ENCODE measurements at places on chromosomes 1 and 21.

DNA sequence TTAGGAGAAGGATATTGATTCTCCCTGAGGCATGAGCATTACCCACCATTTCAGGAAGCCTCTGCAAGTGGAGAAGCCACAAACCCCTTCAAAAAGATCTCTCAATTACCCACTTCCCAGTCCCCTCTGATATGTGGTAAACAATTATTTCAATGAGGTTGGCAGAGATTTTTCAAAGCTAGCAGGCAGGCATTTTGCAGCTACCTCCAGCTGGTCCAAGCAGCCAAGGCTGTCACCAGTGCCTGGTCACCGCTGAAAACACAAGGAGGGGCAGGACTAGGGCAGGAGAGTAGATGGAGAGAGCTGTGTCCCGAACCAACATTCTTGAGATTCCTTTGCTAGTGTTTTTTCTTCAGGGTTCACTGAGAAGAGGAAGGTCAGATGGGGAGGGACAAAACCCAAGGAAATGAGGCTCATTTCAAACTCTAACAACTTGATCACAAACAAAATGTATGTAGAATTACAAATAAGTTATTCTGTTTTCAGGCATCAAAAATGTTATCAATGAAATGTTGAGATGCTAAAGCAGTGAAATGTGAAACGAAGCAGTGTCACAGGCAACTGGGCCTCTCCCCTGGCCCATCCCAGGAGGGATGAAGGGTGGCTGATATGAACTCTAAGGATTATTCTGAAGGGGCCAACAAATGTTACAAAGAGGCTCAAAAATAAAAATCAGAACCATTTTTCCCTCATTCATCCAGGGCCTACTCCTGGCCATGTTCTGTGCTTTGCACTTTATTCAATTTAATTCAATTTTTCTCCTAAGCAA lies 22.3 kb downstream of the APP start:
- DNase-seq, result no peak

DNA sequence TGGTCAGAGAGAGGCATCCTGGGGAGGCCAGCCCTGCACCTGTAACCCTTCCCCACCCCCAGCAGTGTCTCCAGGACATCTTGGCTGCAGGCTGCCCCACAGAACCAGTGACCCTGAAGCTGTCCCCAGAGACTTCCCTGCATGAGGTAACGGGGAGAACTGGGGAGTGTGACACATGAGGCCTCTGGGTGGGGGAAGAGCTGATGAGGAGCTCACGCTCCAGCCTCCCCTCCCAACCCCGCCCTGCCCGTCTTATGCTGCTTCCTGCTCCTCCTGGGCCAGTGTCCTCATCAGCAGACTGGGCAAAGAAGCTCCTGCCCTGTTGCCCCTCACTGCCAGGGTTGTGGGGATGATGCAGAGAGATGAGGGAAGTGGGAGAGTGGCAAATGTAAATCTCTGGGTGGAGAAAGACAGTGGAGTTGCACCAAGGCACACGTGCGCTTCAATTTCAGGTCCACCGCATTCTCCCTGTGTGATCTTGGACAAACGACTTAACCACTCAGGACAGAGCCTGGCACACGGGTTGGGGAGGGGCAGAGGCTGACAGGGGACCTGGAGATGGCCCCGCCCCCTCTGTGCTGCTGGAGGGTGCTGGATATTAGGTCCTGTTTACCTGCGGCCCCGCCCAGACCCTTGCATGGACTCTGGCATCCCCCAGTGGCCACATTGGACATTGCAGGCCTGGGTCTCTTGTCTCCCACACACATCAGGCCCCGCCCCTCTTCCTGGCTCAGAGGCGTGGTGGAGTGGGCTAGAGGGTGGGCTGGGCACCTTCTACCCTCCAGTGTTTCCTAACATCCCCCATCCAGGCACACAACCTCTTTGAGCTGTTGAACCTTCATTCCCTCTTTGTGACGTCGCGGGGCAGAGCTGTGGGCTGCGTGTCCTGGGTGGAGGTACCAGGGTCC lies 12.3 kb downstream of the CLCNKB start:
- DNase-seq, result peak; percentile 87

DNA sequence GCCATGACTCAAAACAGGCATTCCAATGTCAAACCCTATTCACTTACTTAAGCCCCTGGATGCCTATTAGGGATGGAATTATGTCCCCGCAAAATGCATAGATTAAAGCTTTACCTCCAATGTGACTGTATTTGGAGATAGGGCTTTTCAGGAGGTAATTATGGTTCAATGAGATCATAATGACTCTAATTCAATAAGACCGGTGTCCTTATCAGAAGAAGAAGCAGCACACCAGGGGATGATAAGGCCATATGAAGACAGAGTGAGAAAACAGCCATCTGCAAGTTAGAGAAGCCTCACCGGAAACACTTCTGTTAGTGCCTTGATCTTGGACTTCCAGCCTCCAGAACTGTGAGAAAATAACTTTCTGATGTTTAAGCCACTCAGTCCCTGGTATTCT lies 1131.8 kb upstream of the TMPRSS15 start:
- DNase-seq, result no peak

GRCh38 chr1:19429611-19430010 lies 55.7 kb downstream of the CAPZB start:
- DNase-seq, result no peak

GRCh38 chr1:243447347-243447746 lies 191.5 kb downstream of the SDCCAG8 start:
- no peak for DNase-seq

GRCh38 chr1:155305881-155306391 lies 2.7 kb upstream of the FDPS start:
- DNase-seq, result no peak

DNA sequence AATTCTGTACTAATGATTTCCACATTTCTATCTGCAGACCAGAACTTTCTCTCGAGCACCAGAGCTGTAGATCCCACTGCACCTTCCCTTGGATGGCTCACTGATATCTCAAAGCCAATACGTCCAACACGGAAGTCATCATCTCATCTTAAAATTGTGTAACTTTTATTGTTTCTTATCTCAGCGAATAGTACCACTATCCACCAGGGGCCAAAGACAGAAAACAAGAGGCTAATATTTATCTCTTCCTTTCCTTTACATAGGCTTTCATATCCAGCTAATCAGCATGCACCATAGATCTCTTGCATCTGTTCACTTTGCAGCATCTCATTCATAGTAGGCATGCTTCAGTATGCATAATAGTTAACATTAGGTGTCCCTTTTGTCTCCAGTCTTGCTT lies 303.6 kb downstream of the PTPRC start:
- DNase-seq, result no peak

GRCh38 chr1:238465449-238465848 lies 574.7 kb upstream of the ZP4 start:
- no peak for DNase-seq

DNA sequence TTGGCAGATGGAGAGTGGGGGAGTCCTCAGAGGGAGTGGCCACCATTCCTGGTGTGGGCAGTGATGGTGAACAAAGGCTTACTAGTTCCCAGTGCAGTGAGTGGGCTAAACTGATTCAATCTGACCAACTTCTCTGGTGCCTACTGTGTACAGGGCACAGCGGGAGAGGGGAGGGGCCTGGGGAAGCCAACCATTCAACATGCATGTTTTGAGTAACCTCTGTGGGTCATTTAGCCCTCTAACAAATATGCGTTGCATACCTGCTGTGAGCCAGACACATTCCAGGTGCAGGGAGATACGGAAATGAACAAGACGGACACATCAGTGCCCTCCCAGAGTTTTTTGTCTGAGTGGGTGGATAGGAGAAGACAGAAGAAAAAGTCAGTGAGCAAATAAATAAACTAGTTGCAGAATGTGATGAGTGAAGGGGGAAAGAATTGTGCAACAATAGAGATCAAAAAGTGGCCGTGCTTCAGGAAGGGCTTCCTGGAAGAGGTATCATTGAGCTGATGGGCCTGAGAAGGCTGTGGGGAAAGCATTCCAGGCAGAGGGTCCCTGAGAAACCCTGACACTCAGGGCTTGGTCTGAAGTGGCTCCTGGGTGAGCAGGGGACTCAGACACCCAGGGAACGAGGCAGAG lies 78.8 kb downstream of the EPHB2 start:
- DNase-seq, result no peak

DNA sequence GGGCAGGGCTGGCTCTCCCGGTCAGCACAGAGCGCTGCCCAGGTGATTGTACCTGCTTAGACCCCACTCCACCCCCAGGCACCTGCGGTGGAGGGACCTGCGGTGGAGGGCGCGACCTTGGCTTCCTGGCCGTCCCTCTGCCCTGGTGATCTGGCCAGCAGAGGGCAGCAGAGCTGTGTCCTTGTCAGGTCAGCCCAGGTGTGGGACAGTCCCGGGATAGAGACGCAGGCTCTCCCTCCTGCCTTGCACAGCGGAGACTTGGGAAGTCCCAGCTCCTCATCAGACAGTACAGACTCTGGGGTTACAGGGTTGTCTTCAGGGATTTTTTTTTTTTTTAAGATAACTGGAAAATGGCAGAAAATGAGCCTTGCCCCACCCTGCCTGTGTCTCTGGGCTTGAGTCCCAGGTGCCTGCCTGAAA lies 10.0 kb downstream of the SLX9 start:
- peak; percentile 86 for DNase-seq

DNA sequence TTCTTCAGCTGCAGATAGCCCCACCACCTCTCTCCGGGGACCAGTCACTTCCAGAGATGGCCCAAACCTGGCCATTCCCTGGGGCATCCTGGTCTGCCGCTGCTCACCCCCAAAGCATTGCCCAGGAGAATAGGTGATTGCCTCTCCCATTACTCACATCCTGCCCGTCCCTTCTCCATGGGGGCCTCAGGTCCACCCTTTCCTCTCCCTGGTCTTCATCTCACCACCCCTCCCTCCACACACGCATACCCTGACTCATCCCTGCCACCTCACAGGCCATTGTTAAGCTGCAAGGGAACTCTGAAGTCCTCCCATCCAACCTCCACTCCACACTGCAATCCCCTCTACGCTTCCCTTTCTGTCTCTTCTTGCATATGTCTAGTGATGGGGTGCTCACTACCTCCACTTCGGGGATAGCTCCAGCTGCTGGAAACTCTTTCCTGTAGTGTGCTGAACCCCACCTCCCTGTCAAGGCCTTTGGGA lies at the start of gene PLEKHG5:
PLEKHG5 (minus strand) TSS at position 188 of the 483 bp plus-strand sequence. CDS start 14,096 bp downstream, outside the sequence.
- no peak for DNase-seq

DNA sequence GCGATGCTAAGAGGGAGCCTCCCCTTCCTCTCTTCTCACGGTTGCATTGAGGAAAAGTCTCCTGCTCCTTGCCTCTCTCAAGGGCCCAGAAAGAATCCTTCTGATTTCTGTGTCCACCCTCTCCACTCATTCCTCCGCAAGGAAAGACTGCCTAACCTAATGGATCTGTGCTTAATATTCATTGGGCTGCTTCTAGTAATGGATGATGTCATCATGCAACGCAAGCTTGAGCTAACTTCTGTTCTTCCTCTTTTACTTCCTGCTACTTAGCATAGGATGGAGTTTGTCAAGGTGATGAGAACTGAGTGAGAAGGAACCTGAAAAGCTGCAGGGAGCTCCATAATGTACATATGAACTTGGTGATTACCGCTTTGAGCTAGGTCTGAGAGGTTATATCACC lies 35.2 kb upstream of the HMGB4 start:
- DNase-seq, result no peak

DNA sequence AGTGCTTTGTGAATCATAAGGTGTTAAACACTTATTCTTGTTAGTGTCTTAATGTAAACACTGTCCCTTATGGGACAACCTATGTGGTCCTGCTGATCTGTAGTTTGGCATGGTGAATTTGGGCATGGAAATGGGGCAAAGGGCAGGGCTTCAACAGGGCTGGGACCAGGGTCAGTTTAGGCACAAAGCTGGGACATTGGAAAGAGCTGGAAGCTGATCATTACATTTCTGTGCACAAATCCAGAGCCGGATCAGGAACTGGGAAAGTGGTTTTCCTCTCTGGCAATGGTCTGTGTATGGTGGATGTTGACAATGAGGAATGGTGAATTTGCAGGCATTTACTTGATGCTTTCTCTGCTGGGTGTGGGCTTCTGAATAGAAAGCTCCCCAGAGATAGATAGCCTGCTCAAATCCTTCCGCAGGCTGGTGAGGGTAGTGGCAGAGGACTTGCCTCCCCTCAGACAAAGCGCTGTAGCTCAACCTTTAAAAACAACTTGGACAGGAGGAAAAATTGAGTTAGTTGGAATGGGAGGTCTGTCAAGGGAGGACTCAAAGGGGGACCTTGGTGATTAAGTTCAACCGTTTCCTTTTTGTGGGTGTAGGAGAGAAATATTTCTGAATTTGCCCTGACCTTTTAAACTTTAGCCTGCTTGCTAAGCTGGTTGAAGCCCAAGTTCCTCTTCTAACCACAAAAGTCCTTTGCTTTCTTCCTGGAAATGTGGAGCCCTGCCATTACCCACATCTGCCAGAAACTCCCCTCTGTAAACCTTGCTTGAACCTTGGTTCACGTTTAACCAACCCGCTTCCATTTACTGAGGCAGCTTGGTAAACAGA lies 35.3 kb downstream of the HLX start:
- DNase-seq, result no peak

DNA sequence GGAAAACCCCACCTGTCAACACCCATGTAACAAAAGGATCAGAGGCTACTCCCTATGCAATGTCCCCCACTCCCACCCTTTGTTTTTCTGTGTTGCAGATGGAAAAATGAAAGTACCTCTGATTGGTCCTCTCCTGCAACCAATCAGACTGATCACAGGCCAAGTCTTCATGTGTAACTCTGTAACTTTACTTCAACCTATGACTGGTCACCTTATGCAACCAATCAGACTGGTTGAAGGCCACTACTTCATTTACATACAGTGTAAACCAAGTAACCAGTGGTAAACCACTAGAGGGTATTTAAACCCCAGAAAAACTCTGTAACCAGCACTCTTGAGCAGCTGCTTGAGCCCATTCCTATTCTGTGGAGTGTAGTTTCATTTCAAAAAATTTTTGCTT lies 266.3 kb upstream of the OLFM3 start:
- DNase-seq, result no peak

DNA sequence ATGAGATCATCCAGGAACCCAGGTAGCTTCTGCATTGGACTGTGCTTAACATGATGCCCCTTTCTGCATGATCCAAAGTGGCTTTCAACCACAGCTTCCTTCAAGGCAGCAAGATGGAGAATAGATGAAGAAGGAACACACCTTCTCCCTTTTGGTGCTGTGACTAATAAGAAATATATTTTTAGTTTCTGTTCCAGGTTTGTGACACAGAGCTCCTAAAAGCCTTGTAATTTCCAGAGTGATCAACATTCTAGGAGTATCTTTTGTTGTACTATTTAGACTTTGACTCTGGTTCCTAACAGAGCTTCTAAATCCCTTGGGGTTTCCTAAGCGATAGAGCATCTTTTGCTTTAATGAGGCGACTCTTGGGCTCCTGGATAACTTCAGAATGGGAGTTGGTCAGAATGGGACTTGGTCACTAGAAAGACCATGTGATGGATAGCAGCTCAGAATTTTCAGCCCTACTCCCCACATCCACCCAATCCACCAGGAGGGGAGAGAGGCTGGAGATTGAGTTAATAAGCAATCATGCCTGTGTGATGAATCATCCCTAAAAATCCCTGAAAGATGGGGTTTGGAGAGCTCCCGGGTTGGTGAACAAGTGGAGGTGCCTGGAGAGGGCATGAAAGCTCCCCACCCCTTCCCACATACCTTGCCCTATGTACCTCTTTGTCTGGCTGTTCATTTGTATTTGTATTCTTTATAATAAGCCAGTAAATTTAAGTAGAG lies 134.8 kb downstream of the FGGY start:
- DNase-seq, result no peak

Measured in right forelimb (tissue), 1 donor.